Stimulated activated CD8-positive, alpha-beta memory T cell treated with anti-CD3 and anti-CD28 coated beads, Interleukin-4, amount 100 ng/mL, for 48 hours (primary cell): ENCODE measurements at places on chromosomes 13 and 19.

GRCh38 chr13:98252931-98253470 lies 75.9 kb upstream of the RNF113B start:
- no peak for DNase-seq

- no peak for DNase-seq
Measured at GRCh38 chr13:98261165-98261702, 84.2 kb upstream of the RNF113B start.

DNA sequence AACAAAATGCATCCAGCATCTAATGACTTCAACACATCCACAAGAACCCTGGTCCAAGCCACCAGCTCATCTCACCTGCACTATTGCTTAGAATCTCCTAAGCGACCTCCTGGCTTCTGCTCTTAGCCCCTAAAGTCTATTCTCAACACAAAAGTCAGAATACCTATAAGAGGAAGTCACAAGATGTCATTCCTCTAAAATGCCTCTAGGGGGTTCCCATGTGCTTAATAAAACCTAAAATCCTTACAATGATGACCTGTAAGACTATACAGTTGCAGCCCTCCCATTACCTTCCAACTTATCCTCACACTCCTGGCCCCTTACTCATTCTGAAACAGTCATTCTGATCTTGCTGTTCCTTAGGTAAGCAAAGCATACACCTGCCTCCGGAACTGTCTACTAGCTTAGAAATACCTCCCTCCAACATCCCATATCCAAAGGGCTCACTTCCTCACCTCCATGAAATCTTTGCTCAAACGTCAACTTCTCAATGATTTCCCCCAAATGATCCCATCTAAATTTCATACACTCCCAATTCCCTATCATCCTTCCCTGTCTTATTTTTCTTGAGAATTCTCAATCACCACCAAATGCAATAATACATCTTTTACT lies 10.0 kb downstream of the ATP7B start:
- DNase-seq, result no peak

- no peak for DNase-seq
Measured at GRCh38 chr13:26222520-26223046, 469 bp upstream of the RNF6 start.

GRCh38 chr13:59266478-59267063 lies 897.2 kb downstream of the DIAPH3 start:
- no peak for DNase-seq

GRCh38 chr13:62360609-62361008 lies 945.0 kb upstream of the PCDH20 start:
- DNase-seq, result no peak

DNA sequence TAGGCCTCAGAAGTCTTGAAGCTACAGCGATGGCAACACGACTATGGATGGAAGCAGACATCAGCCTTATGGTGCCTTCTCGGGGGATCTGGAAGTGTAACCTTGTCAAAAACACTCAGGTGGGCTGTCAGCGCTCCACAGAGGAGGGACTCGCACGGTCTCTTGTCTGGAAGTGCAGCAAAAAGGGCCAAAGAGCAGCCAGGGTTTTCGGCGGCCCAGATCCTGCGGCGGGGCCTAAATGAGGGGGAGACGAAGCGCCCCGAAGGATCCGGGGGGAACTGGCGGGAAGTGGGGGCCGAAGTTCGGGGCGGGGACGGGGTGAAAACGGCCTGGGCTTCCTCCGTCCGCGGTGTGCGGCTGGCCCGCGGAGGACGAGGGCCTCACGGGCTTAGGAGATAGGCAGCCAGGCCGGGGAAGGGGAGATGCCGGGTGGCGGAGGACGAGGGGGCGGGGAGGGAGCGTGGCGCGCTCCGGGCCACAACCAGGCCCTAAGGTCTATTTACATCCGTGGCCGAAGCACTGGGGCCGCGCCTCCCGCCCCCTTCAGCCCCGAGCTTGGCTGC lies 637 bp downstream of the RANBP3 start:
- DNase-seq, result no peak
